ENCODE measurements at places on chromosomes 2 and 18. TPM values are rescaled to one million over a fixed set of nuclear protein-coding genes. Genes with fewer than 3 reads are reported as not detected.

DNA sequence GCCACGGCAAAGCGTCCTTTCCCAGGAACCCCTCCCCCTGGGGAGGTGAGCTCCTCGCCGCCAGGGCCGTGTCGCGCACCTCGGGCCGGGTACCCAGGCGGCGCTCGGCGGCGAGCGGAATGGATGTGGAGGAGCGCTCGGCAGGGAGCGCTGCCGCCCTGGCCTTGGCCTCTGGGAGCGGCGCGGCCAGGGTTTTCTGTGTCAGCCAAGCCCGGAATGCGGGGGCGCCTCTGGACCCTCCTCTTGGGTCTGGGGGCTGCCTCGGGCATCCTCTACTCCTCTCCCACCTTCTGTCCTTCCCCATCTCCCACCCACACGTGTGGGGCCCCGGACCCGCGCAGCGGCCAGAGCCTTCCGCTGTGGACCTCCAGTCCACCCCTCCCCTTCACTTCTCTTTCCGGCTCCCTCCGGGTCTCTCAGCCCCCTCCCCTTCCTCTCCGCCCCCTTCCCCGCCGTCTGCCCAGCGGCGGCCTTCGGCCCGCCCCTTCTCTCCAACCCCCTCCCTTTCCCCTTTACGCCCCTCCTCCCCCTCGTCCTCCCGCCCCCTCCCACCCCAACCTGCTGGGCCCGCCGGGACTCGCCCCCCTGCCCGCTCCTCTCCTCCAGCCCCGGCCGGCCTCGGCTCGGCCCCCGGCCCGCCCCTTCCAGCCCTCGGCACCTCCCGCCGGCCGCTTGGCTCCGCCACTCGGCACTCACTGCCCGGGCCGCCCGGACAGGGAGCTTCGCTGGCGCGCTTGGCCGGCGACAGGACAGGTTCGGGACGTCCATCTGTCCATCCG, at the start of gene MERTK:
MERTK (plus strand) TSS at position 684 of the 779 bp plus-strand sequence. CDS start 129 bp downstream, outside the sequence.
- DNase-seq: peak; percentile 90

DNA sequence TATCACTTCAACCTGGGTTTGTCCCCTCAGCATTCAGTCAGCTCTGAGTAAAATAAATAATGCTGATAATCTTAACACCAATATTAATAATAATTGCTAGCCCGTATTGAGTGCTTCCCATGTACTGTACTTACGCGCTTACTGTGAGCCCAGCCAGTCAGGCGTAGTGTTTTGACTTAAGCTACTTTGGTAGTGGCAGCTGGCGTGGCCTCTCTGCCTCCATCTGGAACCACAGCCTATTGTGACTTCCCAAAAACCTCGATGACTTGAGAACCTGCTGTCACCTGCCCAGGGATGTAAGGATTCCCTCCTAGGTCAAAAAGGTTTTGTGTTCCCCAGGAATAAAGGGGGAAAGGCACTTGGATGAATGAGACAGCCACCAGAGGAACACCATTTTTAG, 53.2 kb downstream of the SUMO1 start:
- DNase-seq: no peak

PSMA8 gene
- total RNA-seq: not detected

DNA sequence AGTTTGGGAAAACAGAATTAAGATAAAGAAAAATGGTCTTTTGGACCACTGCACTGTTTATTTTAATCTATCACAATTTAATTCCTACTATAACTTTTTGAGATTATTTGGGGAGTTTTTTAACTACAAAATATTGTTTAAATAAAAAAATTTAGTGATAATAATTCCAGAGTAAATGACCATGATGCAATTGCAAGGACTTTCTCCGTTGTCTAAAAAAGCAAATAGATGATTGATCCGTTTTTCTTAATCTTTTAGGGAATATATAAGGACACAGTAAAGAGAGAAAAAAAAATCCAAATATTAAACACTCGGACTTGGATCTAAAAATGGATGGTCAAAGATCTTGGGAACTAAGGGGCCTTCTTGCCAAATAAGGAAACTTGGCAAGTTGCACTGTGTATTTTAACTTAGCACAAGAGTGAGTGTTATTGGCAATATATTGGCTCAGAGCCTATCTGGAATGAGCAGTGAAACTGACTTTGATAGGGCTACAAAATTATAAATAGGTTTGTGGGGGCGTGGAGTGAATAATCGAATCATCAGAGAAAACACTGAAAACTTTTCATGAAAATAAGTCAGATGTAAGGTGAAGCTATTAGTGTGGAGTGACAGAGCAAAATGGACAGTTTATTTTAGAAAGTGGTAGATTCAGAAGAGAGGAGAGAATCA, 2.0 kb downstream of the MAP3K20 start:
- no peak for DNase-seq

DNA sequence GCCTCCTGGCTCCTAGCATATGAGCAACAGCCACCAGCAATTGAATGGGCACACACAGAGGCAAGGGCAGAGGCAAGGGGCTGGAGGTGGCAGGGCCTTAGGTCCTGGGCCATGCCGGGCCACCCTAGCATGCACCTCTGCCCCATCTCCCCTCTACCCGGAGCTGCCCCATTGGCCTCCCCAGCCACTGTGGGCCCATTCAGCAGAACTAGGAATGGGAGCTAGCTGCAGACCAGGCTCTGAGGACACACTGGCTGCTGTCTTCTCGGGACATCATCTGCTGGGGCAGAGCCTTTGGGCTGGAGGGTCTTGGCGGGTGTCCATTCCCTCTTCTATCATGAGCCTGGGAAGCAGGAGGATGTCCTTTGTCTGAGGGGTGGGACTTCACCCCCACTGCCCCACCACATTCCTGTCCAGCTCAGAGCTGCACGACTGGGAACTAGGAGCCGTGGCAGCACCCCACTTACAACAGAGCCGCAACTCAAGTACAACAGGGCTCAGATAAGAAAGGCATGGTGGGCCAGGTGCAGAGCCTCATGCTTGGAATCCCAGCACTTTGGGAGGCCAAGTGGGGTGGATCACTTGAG, 800 bp downstream of the VIL1 start:
- DNase-seq: no peak

- no peak for DNase-seq
These were observed 45.2 kb downstream of the TMEM131 start for GRCh38 chr2:97950329-97951154.

GRCh38 chr2:207746131-207746530, 23.6 kb downstream of the FZD5 start:
- peak; percentile 17 for DNase-seq
